Activated T-cell treated with anti-CD3 and anti-CD28 coated beads, Interleukin-2, amount 50 U/mL, for 4 hours (primary cell): ENCODE measurements at places on chromosomes 16 and 17.
A peak's percentile ranks its signal among the peaks of the same experiment; 100 is the strongest.

- no peak for DNase-seq
These were observed 834.3 kb upstream of the CDH8 start for GRCh38 chr16:62870554-62870953.

DNA sequence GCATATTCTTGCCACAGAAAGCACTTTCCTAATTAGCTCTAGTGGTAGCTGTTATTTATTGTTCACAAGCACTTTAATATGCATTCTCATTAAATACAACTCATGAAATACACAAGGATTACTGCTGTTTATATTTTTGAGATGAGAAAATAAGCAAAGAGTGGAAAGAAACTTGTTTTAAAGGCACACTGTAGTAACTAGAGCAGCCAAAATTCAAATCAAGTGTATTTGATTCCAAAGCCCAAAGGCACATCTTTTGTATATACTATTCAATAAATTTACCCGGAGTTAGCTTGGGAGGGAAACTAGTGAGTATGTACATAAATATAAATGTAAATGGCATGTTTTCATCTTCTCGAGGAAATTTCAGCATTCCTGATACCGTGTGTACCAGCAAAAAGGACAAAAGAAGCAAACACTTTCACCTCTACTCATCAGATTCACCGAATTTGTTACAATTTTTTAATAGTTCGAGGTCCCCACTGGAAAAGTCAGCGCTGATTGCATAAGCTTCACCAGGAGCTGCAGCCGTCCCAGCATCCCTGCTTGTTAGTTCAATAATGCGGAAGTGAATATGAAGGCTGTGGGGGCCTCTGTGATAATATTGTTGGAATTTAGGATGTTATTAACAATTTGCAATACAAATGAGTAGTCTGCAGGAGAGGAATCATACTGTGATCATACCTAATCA lies 371.6 kb upstream of the MON1B start:
- no peak for DNase-seq

- DNase-seq: peak; percentile 71
These were observed 759 bp downstream of the ALKBH5 start for GRCh38 chr17:18184143-18185031.

DNA sequence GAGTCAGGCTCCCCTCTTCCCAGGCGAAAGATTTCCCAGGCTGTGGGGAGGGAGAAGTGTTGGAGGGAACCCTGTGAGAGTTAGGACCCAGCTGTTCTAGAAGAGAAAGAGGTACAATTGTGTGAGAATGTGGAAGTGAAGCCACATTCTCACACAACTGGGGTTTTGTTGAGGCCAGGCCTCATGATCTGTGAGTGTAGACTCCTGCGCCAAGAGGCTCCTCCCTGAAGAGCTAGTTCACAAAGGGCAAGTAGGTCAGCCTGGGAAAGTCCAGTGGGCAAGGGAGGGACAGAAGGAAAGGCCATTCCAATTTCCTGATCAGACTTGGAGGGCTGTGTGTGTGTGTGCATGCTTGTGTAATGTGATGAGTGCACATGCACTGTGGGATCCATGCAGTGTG lies 15.2 kb downstream of the CD300LF start:
- no peak for DNase-seq
